ENCODE measurements at places on chromosomes 11 and 22. TPM values are rescaled to one million over a fixed set of nuclear protein-coding genes. Genes with fewer than 3 reads are reported as not detected.

TMPRSS4 gene
- total RNA-seq = not detected

APOBEC3H gene
- 1.4 TPM for total RNA-seq

ADM gene
- 2.0 TPM for total RNA-seq

MRPL17 gene
- 10.9 TPM for total RNA-seq

KRTAP5-3 gene
- total RNA-seq = not detected

BDNF gene
- total RNA-seq = not detected

RASGRP2 gene
- total RNA-seq = 464 TPM

RPS6KA4 gene
- 26.1 TPM for total RNA-seq

RNF26 gene
- 19.0 TPM for total RNA-seq

MUC5AC gene
- total RNA-seq = not detected

VSIG10L2 gene
- not detected for total RNA-seq

COMT gene
- total RNA-seq = 28.2 TPM

NPTXR gene
- 2.5 TPM for total RNA-seq

GRAP2 gene
- 113 TPM for total RNA-seq

TSPAN32 gene
- total RNA-seq = 93.2 TPM

OR51B4 gene
- not detected for total RNA-seq

APOC3 gene
- total RNA-seq = not detected

NRIP3 gene
- 3.8 TPM for total RNA-seq

OR11H1 gene
- total RNA-seq = not detected

OR2AG1 gene
- not detected for total RNA-seq

IGLL5 gene
- not detected for total RNA-seq

PRR5L gene
- 11.1 TPM for total RNA-seq

HTR3B gene
- total RNA-seq = not detected

CYB5R2 gene
- 0.20 TPM for total RNA-seq

POTEH gene
- not detected for total RNA-seq

XBP1 gene
- total RNA-seq = 156 TPM

P2RY2 gene
- total RNA-seq = 0.55 TPM

EMID1 gene
- total RNA-seq = not detected

OR52D1 gene
- total RNA-seq = not detected

BIRC3 gene
- total RNA-seq = 117 TPM

DERL3 gene
- 2.7 TPM for total RNA-seq

TESMIN gene
- 5.0 TPM for total RNA-seq

XKR3 gene
- total RNA-seq = 0.26 TPM

SYT13 gene
- 0.89 TPM for total RNA-seq

TMEM191C gene
- total RNA-seq = 2.0 TPM

GAL3ST1 gene
- not detected for total RNA-seq

NXPE4 gene
- not detected for total RNA-seq

MEI1 gene
- total RNA-seq = 60.9 TPM

THAP7 gene
- 41.5 TPM for total RNA-seq

OR51B5 gene
- not detected for total RNA-seq

OPCML gene
- total RNA-seq = not detected

MB gene
- total RNA-seq = not detected

VWCE gene
- total RNA-seq = 0.65 TPM

FREY1 gene
- total RNA-seq = 3.2 TPM

CACNA1I gene
- total RNA-seq = 27.9 TPM

OR8D4 gene
- total RNA-seq = not detected

RASSF10 gene
- not detected for total RNA-seq

TRIM48 gene
- total RNA-seq = not detected

OR52I1 gene
- total RNA-seq = not detected

CSTF3 gene
- 12.0 TPM for total RNA-seq

CCDC82 gene
- total RNA-seq = 24.1 TPM

RNH1 gene
- total RNA-seq = 108 TPM

ARHGAP20 gene
- 0.07 TPM for total RNA-seq

MS4A6E gene
- not detected for total RNA-seq

PAAF1 gene
- total RNA-seq = 14.8 TPM

OR5AN1 gene
- not detected for total RNA-seq

LSP1 gene
- total RNA-seq = 299 TPM

CLCF1 gene
- total RNA-seq = 7.5 TPM

FOLR1 gene
- total RNA-seq = not detected

Measured in T-helper 17 cell (primary cell).